Bone marrow (tissue), 2 donors: ENCODE measurements at places on chromosomes 5 and 9.

- no peak for DNase-seq
Measured at GRCh38 chr5:14148890-14149671, 5.9 kb downstream of the TRIO start.

GRCh38 chr9:16870596-16871335 is at the start of gene BNC2:
Gene BNC2 (minus strand): TSS chr9:16870670. CDS start chr9:16870648, 22 bp downstream.
- DNase-seq, result no peak

GRCh38 chr5:68140763-68141162 is 74.8 kb upstream of the PIK3R1 start:
- no peak for DNase-seq

DNA sequence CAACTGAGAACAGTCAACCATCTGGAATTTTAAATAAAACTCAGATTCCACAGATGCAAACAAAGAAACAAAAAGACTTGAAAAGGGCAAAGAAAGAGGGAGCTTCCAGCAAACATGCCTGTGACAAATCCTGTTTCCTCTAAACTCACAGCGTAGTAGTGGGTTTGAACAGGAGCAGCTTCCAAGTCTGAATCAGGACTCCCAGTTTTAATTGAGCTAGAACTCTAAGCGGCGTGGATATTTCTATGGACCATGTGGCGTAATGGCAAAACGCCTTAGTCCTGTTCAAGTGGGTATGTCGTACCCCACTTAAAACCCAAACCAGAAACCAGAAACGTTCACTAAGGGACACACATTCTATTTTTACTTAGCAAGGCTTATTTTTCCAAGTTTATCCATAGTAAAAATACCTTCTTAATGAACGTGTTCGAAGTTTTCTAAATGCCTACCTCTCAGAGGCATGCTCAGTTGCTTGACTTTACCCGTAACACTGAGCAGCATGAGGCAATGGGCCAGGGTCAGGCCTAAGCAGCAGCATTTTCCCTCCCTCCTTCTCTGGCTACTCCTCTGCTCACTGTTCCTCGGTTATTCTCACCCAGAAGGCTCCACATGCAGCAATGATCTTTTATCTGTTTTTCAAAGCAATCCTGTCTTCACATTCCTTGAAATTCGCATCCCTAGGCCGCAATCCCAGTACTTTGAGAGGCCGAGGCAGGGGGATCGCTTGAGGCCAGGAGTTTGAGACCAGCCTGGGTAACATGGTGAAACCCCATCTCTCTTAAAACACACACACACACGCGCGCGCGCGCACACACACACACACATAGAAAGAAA is 77.9 kb downstream of the FNBP1 start:
- no peak for DNase-seq

DNA sequence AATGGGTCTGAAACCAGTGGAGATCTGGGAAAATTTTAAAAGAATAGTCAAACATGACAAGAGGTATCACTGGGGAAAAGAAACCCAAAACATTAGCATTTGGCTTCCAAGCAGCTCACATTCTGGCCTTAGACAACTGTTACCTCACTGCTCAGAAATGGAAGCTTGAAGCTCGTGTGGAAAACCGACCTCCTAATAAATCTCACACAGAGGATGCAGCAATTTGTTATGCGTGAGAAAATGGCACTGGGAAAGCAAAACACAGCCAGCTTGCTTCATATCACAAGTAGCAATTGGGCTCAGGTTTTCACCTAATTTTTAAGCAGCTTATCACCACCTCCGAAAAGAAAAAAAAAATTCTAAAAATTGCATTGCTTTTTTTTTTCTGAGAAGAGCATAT is 103.3 kb upstream of the TAS2R1 start:
- no peak for DNase-seq

- DNase-seq, result no peak
Measured at GRCh38 chr9:70405808-70406433, 8.5 kb downstream of the KLF9 start.
